ENCODE measurements at places on chromosomes 7 and 10. TPM values are rescaled to one million over a fixed set of nuclear protein-coding genes. Genes with fewer than 3 reads are reported as not detected.

DNA sequence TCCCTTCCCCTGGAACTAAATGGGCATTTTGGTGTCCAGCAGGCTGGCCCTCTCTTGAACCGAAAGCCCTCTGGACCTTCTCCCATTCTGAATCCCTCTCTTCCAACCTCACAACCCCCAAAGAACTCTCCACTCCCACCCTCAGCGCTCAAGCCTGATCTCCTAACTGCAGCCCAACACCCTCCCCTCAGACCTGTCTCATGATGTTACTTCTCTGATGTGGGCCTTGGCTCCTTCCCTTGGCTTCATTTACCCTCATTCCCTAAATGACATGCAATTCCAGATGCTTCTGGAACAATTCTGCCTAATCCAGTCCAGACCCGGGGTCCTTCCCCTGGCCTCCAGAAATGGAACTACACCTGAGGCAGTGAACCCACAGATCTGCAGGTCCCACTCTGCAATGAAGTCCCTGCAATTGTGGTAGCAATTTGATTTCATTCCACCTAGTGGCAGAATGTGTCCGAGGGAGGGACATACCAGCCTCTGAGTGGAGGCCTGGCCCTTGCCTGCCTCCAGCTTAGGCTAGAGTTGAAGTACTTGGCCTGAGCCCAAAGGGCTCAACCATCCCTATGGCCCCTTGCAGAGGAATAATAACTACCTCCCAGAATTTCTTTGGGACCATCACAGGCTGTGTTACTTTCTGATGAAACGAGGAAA is 4.1 kb upstream of the CEP41 start:
- DNase-seq, result no peak

TMEM229A gene
- total RNA-seq, result not detected

TMEM270 gene
- not detected for total RNA-seq

- no peak for DNase-seq
Observed at GRCh38 chr7:15855525-15856109, 169.1 kb upstream of the MEOX2 start.

HKDC1 gene
- total RNA-seq, result not detected

DNA sequence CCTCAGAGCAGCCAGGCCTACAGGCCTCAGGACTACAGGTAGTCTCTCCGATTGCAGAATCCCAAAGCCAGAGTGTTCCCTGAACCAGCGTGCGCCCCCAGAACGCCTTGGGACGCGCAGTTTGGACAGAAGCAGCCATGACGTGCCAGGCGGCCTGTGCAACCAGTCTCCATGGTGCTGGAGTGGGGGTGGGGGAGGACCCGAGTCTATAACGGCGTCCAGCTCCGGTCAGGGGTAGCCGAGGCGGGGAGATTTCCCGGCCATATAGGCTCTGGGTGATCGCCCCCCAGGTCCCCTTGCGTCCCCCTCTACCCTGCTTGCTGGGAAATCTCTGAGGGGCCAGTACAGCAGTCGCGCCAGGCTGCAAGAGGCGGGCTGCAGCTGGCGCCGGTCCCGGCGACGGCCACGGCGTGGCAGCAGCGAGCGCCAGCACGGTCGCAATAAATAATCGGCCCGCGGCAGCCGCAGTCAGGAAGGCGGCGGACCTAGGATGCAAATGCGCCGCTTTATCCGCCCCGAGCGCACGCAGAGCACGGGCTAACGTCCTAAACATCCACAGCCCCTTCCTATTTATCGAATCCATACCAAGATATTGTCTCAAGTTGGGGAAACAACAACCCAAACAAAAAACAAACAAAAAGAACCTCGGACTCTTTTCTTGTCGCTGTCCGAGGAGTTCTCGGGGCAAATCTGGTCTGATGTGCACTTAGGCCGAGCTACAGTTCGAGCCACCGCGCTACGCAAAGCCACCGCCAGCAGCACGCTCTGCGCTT is 1.6 kb downstream of the HOXA3 start:
- peak; percentile 93 for DNase-seq

EPO gene
- not detected for total RNA-seq

- peak; percentile 65 for DNase-seq
Observed at GRCh38 chr7:1901431-1902210, 231.5 kb downstream of the ELFN1 start.

- DNase-seq, result no peak
Observed at GRCh38 chr7:24836084-24836483, 78.8 kb upstream of the GSDME start.

BTBD16 gene
- total RNA-seq, result 2.4 TPM

PODXL gene
- total RNA-seq, result 27.3 TPM

- DNase-seq, result peak; percentile 74
Observed at GRCh38 chr7:135169141-135169963, 1.2 kb downstream of the CYREN start.

GRCh38 chr7:147700702-147701101 is 889.9 kb upstream of the C7orf33 start:
- DNase-seq, result no peak

SGCE gene
- 84.7 TPM for total RNA-seq

- no peak for DNase-seq
Observed at GRCh38 chr7:116598861-116599260, 73.1 kb upstream of the MET start.

TSPAN12 gene
- 14.3 TPM for total RNA-seq

DNA sequence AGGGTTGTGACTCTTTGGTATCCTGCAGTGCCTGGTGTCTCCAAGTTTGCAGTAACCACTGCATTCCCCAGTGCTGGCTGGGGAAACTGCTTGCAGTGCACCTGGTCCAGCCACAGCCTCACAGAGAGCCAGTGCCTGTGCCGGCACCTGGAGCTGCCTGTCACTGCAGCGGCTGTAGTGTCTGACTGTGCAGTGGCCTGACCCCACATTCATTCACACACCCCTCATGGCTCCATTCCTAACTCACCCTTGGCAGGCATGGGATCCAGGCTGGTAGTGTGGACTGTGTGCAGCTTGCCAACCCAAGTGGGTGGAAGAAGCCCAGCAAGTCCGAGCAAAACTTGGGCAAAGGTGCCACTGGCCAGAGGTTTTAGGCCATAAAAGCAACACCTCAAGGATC is 3.7 kb upstream of the CYP3A43 start:
- no peak for DNase-seq

DNA sequence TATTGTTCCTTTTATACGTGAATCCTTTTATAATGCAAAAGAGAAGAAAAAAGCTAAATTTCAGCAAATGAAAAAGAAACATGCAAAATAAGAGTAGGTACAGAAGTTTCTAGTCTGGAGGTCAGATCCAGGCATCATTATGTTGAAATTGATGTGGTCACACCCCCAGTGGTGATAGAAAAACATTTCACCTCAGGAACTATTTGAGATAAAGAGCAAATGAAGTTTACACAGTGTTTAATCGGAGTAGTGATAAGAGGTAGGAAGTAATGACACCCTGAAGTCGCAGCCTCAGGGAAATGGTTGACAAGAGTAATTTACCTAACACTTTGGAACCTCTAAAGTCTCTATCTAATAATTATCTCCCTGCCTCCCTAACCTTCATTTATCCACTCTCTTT is 536.0 kb upstream of the STEAP1 start:
- DNase-seq, result no peak

CARD11 gene
- total RNA-seq, result 1.9 TPM

- DNase-seq, result no peak
Observed at GRCh38 chr10:53754596-53755250, 982.1 kb upstream of the MBL2 start.

DNA sequence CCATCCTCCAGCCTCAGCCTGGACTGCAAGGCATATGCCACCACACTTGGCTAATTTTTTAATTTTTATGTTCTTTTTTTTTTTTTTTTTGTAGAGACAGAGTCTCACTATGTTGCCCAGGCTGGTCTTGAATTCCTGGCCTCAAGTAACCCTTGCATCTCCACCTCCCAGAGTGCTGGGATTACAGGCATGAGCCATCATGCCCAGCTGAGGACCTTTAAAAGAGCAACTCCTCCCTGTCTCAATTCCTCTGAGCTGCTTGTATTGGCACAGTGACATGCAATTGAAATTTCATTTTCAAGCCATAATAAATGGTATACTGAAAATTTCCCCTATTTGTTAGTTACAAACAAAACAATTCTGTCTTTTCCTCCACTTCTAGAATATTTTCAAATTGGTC is 19.5 kb downstream of the DNAJB9 start:
- DNase-seq, result no peak

POLR1F gene
- 14.1 TPM for total RNA-seq

EN2 gene
- total RNA-seq, result not detected

SPDYE17 gene
- not detected for total RNA-seq

DNA sequence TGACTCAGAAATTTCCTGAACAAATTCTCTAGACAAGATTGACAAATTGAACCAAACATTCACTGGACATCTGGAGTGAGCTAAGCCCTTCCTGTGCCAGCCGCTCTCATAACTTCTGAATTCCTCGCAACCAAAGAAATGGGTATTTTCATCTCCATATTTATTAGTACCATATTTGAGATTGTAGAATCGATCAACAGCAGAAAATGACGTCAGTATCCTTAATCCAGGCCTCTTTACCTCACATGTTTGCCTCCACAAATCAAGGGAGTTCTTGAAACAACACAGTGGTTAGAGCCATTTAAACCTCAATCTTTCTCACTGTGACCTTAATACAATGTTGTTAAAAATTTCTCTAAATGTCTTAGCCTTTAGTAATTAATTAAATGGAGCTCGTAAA is 735.6 kb upstream of the SORCS1 start:
- DNase-seq, result no peak

- DNase-seq, result no peak
Observed at GRCh38 chr7:123844712-123845219, at the start of gene HYAL4. HYAL4 (plus strand) TSS chr7:123845169; CDS start chr7:123868274, 23,105 bp downstream.

GRCh38 chr7:133573554-133574265 is 320.8 kb downstream of the EXOC4 start:
- no peak for DNase-seq

GRCh38 chr10:27779462-27780015 is 33.9 kb upstream of the MKX start:
- no peak for DNase-seq

CCDC126 gene
- 10.8 TPM for total RNA-seq

DNA sequence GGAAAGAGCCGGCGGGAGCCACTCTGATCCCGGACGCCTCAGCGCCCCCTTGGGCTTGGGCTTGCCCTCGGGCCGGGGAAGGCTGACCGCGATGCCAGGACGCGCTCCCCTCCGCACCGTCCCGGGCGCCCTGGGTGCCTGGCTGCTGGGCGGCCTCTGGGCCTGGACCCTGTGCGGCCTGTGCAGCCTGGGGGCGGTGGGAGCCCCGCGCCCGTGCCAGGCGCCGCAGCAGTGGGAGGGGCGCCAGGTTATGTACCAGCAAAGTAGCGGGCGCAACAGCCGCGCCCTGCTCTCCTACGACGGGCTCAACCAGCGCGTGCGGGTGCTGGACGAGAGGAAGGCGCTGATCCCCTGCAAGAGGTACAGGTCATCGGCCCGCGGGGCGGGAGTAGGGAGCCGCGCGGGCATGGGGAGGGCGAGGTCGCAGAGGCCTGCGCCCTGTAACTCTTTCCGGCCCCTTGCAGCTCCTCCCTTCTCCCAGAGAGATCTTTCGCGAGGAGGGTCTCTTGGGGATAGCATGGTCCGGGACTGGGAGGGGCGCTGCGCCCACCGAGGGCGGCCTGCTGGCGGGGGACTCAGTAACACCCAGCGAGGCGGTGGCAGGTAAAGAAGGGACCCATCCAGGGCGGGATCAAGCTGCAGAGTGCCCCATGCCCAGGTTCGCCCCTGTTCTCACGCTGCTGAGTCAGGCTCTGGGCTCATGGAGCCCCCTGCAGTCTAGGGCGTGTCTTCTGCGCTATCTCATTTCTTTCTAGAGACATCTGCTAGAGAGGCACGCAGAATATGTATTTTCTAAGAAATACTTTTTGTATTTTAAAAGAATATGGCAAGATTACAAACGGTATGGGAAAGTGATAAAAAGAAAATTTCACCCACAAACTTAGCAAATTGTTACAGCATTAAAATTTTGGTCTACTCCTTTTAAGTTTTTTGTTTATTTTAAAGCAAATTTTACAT is 687 bp downstream of the EPDR1 start:
- peak; percentile 63 for DNase-seq

TSPAN33 gene
- 16.5 TPM for total RNA-seq

- DNase-seq, result no peak
Observed at GRCh38 chr7:76233538-76234281, 32.0 kb downstream of the SRRM3 start.

PALD1 gene
- 11.5 TPM for total RNA-seq

DNA sequence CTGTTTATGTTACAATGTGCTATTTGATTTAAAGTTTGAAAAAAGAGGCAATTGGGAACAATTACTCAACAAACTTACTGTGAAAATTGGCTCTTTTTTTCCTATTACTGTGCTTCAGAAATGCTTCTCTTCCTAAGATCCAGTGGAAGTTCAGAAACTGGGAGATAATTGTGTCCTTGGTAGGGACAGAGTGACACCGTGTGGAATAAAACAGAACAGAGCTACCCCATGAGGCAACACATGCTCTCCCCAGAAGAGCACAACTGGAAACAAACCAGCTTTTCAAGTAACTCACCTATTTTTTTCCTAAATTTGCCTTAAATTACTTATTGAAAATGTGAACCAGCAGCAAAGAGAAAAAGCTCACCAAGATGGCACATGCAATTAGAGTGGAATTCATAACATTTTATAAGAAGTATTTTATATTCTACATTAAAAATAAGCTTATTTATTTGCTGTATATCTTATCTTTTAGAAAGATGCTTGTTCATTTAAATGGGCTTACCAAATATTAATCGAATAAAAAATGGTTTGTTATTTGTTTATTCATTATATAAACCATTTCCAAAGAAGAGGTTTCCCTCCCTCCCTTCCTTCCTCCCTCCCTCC is 346.1 kb upstream of the ANKRD30A start:
- DNase-seq, result no peak
